Peyer's patch (tissue), 4 donors: ENCODE measurements at places on chromosomes 1 and 21.

- no peak for DNase-seq
These were observed 25.6 kb upstream of the PLA2G2E start for GRCh38 chr1:19949016-19949415.

- no peak for DNase-seq
These were observed 5.8 kb upstream of the LAMC2 start for GRCh38 chr1:183180218-183180617.

DNA sequence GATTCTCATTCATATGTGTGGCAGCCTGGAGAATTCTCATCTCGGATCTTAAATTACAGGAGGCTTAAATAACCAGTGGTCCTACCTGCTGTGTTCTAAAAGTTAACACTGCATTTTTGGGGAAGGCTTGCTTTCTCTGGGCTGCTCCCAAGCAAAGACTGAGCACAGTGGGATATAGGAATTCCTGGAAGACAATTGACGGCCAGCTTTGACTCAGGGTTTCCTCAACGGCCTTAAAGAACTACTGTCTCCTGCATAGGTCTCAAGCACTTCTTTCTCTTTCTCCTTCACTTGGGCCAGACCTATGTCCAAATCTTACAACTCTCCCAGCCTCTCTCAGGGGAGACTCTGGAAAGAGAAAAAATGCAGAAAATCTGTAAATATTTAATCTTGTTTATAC is 1.0 kb upstream of the KRTAP13-3 start:
- no peak for DNase-seq

- DNase-seq, result no peak
These were observed 218.7 kb downstream of the PATJ start for GRCh38 chr1:61961009-61961408.

- DNase-seq, result no peak
These were observed 144.6 kb downstream of the LRRIQ3 start for GRCh38 chr1:74053407-74053806.

DNA sequence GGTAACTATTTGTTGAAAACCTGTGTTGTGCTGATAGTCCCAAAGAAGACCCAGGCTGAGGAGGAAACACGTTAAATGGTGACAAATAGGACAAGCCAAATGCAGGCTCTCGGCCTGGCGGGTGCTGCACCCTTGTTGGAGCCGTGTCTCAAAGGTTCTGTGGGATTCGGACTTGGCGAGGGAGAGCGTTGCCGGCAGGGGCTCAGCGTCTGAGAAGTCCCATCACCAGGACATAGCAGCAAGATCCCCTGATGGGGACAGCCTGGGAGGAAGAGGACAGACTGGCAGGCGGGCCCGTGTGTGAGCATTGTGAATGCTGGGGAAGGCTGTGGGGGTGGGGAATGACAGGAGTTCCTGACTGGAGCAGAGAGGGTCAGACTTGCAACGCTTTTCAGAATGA is 142.5 kb downstream of the PGBD5 start:
- peak; percentile 37 for DNase-seq

DNA sequence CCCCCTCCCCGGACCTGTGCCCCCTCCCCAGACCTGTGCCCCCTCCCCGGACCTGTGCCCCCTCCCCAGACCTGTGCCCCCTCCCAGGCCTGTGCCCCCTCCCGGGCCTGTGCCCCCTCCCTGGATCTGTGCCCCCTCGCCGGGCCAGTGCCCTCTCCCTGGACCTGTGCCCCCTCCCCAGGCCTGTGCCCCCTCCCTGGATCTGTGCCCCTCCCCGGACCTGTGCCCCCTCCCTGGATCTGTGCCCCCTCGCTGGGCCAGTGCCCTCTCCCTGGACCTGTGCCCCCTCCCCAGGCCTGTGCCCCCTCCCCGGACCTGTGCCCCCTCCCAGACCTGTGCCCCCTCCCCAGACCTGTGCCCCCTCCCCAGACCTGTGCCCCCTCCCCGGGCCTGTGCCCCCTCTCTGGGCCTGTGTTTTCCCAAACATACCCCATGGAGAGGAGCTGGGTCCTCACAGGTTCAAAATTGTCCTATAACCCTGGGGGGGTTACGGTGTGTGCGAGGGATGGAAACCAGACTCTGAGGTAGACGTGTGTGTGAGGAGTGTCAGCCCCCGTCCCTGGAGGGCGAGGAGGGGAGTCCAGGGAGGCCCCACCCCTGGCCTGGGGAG is 47.6 kb upstream of the POFUT2 start:
- DNase-seq, result no peak

DNA sequence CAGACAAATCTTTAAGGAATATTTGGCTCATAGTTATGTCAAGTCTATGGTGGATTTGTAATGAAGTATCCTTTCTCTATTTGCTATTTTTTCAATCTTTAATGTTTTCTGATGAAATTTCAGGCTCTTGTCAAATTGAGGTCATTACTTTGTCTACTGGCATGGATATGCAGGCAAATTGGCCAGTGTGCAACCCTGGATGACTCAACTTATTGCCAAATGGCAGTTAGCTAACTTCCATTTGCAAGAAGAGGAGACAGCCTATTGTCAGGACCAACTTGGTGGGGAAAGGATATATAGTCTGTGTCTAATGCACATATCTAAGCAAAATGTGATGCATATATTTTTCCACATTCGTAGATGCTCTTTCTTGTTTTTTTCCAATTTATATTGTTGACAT is 530.5 kb downstream of the PTBP2 start:
- no peak for DNase-seq

- DNase-seq, result no peak
These were observed 146.1 kb downstream of the HMCN1 start for GRCh38 chr1:185880330-185880729.

- no peak for DNase-seq
These were observed 21.5 kb upstream of the ARHGAP29 start for GRCh38 chr1:94258873-94259331.

DNA sequence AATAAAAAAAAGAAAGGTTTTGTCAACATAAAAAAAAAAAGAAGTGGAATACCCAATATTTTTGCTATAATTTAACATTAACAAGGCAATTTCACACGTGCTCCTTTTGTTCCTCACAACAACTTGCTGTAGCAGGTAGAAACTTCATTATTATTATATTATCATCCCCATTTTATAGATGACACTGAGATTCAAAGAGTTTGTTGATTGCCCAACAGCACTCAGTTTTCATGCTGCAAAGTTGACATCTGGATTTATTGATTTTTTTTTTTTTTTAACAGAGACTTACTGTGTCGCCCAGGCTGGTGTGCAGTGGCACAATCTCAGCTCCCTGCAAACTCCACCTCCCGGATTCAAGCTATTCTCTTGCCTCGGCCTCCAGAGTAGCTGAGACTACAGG is 8.9 kb upstream of the ESRRG start:
- no peak for DNase-seq

- peak; percentile 70 for DNase-seq
These were observed 3.6 kb upstream of the KIAA2013 start for GRCh38 chr1:11929849-11930248.
